ENCODE measurements at places on chromosomes 4 and X.

DNA sequence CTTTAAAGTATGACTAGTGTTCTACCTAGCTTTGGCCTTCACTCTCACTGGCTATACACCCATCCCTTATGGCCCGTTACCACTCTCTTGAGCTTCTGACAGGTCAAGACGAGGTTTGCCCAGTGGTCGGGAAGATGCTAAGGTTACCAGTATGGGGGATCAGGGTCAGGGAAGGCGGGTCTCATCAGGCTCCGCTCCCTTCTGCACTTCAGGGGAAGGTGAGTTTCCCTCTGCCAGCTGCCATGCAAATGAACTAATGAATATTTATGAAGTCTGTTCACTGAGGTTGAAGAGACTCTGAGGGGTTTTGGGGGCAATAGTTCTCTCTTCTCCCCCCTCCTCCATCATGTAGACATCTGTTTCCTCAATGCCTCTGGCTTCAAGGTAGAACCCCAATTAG lies 6.6 kb downstream of the EFNB1 start:
- no peak for DNase-seq

GRCh38 chr4:170110285-170110672 lies 20.5 kb upstream of the AADAT start:
- no peak for DNase-seq

DNA sequence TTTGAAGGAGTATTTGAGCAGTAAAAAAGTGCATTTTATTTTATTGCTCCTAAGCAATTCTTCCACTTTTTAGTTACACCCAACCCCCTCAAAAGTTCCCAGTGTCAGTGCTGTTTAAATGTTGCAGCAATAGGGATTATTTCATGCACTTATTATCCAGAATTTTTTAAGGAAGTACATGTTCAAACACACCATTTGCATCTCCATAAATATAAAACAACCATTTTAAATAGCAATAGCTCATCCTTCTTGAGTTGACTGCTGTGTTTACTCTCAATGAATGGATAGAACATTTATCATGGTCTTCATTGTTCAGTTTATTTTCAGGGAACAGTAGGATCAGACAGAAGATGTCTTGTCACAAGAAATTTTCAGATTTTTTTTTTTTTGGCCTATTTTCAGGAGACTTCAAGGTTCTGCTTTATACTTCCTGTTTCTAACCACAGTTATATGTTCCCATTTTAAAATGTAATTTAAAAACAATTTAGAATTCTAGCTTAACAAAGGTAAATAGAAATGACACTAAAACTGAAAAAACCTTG lies 171.9 kb downstream of the TMA16 start:
- DNase-seq = no peak

- no peak for DNase-seq
Observed at GRCh38 chr4:139890816-139891215, 225.2 kb downstream of the MGST2 start.

DNA sequence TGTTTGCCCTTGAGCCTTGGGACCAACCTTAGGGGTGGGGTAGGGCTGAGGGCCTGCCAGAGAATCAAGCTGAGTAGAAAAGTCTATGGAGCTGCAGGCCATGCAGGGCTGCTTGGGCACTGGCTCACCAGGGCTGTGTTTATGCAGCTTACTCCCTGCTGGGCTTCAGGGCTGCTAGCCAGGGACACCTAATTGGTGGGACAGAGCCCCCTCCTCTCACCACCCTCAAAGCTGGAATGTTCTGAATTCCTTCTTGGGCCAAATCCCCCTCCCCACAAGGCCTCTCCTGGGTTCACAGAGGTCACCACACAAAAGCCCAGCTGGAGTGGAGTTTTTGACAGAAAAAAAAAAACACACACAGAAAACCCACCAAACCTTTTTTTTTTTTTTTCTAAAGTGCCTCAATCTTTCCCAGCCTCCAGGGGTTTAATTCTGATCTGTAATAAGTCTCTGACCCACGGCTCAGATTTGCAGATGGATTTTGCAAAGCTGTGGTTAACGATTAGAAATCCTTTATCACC lies at the start of gene CLDN2:
Gene CLDN2 (plus strand): TSS at position 471 of the 521 bp plus-strand sequence. CDS start 7,827 bp downstream, outside the sequence.
- DNase-seq = no peak

DNA sequence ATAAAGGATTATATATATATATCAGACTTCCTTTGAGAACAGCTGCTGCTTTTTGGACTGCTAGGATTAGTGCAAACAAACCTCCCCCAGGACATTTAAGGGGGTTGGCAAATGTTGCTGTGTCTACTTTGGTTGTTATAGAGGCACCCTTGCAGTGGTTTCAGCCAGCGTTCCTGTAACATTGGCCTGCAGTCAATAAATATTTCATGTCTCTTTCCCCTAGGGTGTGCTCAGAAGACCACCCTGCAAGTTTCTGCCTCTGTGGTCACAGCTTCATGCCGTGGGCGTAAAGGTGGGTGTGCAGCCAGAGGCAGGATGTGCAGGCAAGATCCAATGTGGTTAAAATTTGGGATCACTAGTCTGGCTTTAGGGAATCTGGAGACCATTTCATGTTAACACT lies 28.9 kb downstream of the FGF5 start:
- DNase-seq = no peak

GRCh38 chrX:107775734-107776511 lies at the start of gene TSC22D3:
TSS of gene TSC22D3 (minus strand) at chrX:107775787. CDS start at chrX:107775419, 368 bp downstream.
- DNase-seq = peak; percentile 14

GRCh38 chrX:101449279-101449678 lies 36.0 kb upstream of the ARMCX4 start:
- no peak for DNase-seq

GRCh38 chr4:159685340-159686092 lies 582.6 kb downstream of the RAPGEF2 start:
- no peak for DNase-seq

- DNase-seq = no peak
Observed at GRCh38 chrX:140440876-140441275, 64.0 kb downstream of the SOX3 start.
